ENCODE measurements at places on chromosomes 1 and 21.

DNA sequence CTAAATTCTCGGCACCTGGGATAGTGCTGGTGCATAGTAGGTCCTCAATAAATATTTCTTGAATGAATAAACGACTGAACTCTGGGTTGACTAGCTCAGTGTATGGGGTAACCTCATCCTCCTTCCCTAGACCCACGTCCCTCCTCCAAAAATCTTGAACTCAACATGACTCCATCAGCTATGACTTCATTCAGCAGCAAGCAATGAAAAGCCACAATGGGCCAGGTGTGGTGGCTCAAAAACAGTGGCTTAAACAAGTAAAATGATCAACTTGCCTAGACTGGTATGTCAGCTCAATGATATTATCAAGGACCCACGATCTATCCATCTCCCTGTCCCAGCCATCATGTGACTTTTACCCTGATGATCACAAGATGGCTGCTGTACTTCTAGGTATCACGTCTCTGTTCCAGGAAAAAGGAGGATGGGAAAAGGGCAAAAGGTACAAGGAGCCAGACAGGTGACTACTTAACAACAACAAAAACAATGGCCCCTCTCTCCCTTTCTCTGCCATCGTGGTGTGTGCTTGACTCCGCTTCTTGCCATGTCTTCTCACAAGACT, 13.0 kb upstream of the PAQR7 start:
- DNase-seq, result no peak

DNA sequence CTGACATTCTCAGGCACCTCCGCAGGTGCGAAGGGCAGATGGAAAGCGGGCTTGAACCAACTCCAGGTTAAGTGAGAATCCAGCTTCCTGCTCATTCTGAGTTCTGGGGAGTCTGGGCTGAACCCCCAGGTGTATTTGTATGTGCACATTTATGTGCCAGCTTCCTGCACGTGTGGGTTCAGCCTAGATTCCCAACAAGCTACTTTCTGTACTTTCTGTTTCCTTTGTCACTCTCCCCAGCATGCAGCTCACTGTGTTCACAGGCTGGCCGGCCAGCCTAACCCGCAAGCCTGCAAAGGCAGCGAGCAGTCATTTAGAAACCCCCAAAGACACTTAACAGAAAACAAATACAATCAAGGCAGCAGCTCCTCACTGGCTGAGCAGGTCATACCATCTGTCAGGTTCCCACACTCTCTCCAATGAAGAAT, 1.3 kb upstream of the IL19 start:
- no peak for DNase-seq

DNA sequence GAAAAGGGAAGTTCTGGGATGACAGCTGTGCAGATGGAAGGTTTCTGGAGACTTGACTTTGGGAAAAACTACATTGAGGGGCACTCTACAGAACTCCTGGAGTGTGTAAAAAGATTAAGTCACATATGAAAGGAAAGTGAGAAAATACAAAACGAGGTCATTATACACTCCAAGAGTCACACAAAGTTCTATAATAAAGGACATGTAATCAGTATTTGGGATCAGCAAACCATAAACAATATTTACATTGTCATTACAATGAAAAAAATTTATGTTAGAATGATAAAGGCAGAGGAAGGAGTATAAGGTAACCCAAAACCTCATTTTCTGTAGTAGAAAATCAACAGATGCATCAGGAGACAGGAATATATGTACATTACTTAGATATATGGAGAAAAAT, 22.8 kb downstream of the NUP133 start:
- DNase-seq, result no peak

GRCh38 chr1:46755121-46755520, 36.2 kb upstream of the EFCAB14 start:
- DNase-seq, result no peak

- no peak for DNase-seq
These were observed 68.8 kb upstream of the BMP8A start for GRCh38 chr1:39422614-39423013.
